OCI-M1 (cell line): ENCODE measurements at places on chromosomes 4 and X.

GRCh38 chr4:7259039-7259438, 66.7 kb downstream of the SORCS2 start:
- no peak for DNase-seq

DNA sequence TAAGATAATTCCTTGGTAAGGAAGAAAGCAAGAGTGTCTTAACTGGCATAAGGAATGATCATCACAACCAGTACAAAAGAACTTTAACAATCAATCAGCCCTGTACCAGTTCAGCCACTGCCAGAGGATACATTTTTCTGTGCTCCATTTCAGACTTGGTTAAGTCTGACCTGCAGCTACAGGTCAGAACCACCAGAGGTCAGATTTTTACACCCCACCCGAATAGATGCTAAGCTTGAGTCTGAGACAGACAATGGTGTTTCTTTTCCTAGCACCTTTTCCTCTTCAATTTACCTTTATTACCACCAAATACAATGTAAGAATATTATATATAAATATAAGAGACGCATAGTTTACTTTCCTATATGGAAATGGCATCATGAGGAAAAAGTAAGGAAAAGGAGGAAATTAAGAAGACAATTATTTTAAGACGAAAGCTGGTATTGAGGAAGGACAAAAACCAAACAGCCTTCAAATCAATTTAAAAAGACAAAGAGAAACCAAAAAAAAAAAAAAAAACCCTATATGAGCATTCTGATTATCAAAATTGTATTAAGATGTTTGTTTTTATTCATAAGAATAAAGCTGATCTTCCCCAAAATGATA, 215.3 kb upstream of the TTC29 start:
- peak; percentile 74 for DNase-seq

DNA sequence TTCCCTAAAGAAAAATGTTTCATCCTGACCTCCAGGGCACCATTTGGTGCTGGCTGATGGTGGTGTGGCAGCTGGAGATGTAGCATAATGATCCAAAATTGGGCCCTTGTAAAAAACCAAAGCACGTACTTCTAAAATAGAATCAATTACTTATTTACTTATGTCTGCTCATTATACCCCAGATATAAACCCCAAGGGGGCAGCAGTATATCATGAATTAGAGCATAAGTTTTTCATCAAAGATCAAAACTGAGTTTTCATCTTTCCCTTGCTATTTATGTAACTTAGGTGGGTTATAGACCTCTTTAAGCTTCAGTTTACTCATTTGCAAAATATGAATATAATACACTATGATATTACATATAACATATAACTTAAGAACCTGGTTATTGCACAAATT, 241.1 kb downstream of the TACR3 start:
- peak; percentile 8 for DNase-seq

GRCh38 chr4:169164669-169165415, 105.9 kb downstream of the SH3RF1 start:
- DNase-seq: no peak

DNA sequence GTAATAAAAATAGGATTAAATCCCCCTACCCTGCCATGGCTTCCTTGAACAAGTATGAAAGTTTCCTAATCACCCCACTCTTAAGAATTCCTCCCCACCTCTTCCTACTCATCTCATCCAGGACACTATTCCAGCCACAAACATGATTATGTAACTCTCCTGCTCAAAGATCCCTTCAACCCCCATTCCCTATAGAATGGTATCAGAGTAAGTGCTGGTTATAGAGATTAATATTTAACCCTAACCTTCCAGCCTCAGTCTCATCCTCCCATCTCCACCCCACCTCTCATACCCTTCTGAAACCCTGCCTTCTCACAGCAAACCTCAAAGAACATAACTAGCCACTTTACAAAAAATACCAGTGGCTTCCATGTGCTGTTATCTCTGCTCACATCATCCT, 155.1 kb downstream of the PPP3CA start:
- DNase-seq: no peak

- no peak for DNase-seq
Observed at GRCh38 chr4:156053174-156053573, 99.5 kb upstream of the CTSO start.

DNA sequence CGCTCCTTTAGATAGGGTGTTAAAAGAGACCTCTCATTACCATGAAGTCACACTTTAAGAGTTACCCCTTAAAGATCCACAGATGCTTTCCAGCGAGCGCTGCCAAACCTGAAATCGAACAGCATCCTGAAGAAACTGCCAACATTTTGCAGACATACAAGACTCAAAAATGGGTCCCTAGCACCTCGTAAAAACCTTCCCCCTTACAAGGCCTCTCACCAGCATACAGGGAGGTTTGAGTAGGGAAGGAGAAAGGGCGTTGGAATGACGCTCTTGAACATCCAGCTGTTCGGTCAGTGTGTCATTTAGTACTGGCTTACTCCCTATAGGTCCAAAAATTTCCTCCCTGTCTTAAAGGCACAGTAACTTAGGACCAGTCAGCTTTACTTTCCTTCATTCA, 45.3 kb upstream of the PGRMC1 start:
- no peak for DNase-seq

DNA sequence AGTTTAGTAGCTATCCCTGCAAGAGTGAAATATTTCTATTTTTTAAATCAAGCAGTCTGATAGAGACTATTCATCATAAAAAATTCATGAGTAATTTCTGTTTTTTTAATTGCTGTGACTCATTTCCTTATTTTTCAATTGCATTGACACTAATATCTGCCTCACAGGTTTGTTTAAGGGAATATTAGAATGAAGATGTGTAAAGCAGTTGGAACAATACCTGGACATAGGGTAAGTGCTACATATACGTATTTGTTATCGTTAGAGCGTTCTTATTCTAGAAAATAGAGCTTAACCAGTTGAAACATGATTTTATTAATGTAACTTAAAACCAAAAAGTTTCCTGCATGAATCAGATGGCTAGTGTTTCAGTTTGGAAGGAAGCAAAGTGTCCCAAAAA, 2211.3 kb downstream of the PCDH7 start:
- no peak for DNase-seq

DNA sequence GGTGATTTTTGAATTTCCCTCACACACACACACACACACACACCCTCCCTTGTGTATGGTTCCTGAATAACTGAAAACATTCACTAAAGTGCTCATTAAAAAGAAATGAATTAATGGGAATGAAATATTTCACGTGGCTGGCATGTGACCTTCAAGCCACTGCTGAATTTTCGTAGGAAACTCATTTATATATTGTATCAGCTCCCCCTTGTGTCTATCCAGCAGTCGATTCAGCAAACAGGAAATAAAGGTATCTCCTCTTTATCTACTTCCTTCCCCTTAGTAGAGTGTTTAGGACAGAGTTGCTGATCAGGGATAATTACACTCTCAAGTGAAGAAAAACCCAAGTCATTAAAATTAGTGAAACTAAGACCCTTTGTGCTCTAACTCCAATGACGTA, 912.6 kb upstream of the LCORL start:
- peak; percentile 5 for DNase-seq

DNA sequence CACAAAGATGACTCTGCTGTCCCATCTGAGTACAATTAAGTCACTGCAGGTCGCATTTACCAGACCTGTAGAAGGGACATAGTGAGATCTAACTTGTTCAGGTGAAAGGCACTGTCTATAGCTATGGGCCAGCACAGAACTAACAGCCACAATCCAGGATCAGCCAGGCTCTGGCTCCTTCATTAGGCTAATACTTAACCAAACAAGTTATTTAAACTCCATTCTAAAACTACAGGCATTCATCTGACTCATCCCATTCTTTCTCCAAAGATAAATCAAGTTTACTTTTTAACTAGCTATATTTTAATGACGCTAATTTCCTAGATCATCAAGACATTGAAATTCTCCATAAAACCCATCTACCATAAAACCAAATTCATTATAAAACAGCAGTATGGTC, 62.5 kb downstream of the STX18 start:
- DNase-seq: no peak

- no peak for DNase-seq
Observed at GRCh38 chrX:12439416-12439815, 301.1 kb downstream of the FRMPD4 start.
